ENCODE measurements at places on chromosomes 2 and 18. TPM values are rescaled to one million over a fixed set of nuclear protein-coding genes. Genes with fewer than 3 reads are reported as not detected.

KIAA2012 gene
- not detected for polyA plus RNA-seq

TMEM163 gene
- polyA plus RNA-seq, result 6.3 TPM

CTAGE1 gene
- not detected for polyA plus RNA-seq

NEB gene
- 3.2 TPM for polyA plus RNA-seq

WDCP gene
- polyA plus RNA-seq, result 2.9 TPM

FAM237A gene
- not detected for polyA plus RNA-seq

LIMS3 gene
- polyA plus RNA-seq, result 0.90 TPM

ECEL1 gene
- 0.30 TPM for polyA plus RNA-seq

SERPINB7 gene
- not detected for polyA plus RNA-seq

INHBB gene
- polyA plus RNA-seq, result 0.26 TPM

ACTR1B gene
- 90.2 TPM for polyA plus RNA-seq

- DNase-seq, result no peak
Measured at GRCh38 chr2:202950592-202950991, 38.5 kb downstream of the CARF start.

DNA sequence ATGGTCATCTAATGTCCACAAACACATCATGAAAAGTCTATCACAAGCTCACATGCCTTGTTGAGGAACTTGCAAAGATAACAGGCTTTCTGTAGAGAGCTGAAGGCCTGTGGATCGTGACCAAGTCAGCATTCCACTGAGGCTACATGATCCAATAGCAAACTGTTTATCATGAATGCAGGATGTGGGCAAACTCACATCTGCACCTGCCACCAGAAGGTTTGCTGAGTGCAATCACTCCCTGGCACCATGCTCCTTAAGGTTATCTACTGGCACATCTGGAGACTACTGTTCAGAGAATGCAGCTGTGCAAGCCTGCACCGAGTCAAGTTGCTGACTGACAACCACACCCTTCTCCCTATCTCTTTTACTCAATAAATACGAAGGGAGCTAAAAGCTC lies 67.3 kb upstream of the ACAA2 start:
- no peak for DNase-seq

GRCh38 chr2:225011585-225011984 lies 30.7 kb downstream of the DOCK10 start:
- DNase-seq, result no peak

DNA sequence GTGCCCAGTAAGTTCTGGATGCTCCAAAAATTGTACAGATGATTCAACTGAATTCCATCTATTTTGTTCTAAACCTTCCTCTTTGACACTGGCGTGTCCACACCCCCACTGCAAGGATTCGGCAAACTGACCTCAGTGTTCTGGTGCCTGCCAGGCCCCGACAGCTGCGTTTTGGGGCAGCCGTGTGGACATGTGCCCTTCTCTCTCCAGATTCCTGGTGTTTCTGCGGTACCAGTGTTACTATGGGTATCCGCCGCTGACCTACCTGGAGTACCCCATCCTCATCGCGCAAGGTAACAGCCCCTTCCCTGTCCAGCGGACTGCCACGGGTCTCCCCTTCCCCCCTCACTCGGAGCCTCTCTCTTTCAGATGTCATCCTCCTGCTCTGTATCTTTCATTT lies 5.0 kb downstream of the SLC66A3 start:
- peak; percentile 67 for DNase-seq

- no peak for DNase-seq
Measured at GRCh38 chr18:24208270-24209035, 69.6 kb downstream of the CABYR start.

DNA sequence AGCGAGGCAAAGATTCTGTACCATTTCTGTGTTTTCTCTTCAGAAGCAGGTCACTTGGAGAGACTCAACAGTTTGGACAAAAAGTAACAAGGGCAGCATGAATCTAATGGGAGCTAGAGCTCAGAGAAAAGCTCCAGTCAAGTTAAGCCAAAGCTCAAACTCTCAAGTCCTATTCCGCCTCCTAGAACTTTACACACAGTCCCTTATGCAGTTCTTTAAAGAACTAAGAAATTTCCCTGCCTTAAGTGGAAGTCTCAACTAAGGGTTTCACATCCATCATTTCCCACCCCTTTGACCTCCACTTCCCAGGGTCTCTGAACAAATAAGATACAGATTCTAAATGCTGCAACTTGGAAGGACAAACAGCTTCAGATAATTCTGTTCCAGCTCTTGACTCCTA lies 121.3 kb upstream of the RNU4ATAC start:
- DNase-seq, result no peak

DNA sequence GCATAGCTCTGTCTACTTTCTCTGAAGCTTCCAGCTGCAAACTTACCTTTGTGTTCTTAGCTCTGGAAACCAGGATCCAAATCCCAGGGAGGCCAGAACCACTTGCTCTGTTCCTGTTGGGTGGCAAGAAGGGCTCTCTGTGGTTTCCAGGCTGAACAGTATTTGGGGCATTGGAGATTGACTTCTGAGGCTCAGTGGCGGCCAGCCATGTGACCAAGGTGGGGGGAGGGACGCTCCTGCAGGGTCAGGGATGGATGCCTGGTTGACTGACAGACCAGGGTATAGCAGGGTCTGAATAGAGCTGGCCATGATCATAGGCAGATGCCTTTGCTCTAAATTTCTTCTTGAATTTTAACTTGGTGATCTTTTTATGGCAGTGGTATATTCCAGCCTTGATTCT lies 15.1 kb downstream of the SLC4A5 start:
- DNase-seq, result no peak

DNA sequence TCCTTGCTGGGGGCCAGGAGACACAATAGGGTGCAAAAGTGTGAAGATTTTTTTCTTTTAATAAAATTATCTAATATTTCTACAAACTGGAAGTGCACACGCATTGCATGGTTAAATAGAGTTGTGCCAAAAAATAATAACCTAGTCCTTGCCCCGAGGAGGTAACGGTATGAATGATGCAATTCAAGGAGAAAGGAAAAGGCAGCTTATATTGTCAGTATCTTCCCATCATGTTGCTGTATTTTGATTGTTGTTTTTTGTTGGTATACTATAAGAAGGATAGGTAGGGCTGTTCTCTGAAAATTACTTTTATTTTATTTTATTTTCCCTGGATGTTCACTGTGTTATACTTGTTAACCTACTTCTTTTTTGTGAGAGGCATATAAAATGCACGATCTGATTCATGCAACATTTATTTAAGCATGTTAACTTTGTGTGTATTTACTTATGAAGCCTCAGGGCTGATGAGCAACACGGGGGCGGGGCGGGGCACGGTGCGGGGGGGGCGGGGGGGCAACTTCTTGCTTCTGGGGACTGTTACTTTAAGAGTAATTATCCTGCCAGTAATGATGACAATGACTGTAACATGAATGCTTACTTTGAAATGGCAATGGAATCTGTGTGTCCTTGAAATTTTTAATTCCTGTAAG lies 118.6 kb downstream of the AQP4 start:
- no peak for DNase-seq

- no peak for DNase-seq
Measured at GRCh38 chr2:241267249-241268067, 48.0 kb downstream of the HDLBP start.

- no peak for DNase-seq
Measured at GRCh38 chr2:191264647-191265081, 19.5 kb downstream of the MYO1B start.

DNA sequence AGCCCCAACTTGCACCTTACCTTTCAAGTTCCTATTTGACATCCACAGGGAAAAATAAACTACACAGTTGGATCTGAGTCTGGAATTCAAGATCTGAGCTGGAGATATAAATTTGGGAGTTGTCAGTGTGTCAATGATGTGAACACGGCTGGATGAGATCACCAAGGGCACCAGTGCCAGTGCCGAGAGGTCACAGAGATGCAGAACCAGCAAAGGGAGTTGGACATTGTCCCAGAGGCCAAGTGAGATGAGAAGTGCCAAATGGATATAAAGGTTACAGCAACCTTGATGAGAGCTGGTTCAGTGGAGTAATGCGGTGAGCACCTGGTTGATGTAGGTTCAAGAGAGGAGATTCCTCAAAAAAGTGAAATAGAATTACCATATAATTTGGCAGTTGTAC lies 24.8 kb downstream of the LRRFIP1 start:
- no peak for DNase-seq

GRCh38 chr2:202201220-202202160 lies 36.9 kb downstream of the SUMO1 start:
- DNase-seq, result no peak

- DNase-seq, result no peak
Measured at GRCh38 chr2:175154661-175155082, 13.3 kb downstream of the ATF2 start.

- DNase-seq, result no peak
Measured at GRCh38 chr2:168584911-168585310, 128.8 kb downstream of the CERS6 start.

DNA sequence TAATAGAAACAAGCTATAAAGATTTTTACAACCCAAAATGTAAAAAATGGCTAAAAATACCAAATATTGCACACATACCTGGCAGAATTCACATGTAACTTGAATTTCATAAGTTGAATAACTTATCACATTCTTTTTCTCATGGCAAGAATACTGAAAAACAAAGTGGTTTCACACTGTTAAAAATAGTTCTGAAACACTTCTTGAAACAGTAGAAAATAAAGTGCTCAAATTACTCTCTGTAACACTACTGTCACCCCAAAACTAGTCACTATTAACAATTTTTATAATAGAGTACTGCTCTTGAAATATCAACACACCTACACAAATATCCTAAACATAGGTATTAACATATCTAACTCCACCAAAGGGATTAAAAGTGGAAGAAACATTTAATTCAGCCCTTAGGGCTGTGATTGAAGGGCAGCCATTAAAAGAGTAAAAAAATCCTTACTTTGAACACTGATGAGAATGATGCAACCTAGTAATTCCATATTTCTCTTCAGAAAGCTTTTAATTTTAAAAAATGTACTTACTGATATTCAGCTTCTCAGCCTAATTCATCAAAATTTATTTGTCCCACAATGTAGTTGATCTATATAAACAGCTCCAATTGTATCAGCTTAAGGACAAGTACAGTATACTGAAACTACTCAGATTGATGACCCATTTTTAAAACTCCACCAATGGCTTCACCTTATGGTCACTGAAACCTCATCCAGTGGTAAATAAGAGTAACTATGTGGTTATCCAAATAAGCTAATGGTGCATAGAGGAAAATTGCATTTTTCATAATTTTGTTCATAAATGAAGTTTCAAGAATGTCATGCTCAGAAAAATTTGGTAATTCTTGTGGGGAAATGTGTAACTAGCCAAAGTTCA lies 31.4 kb downstream of the ATF2 start:
- no peak for DNase-seq

DNA sequence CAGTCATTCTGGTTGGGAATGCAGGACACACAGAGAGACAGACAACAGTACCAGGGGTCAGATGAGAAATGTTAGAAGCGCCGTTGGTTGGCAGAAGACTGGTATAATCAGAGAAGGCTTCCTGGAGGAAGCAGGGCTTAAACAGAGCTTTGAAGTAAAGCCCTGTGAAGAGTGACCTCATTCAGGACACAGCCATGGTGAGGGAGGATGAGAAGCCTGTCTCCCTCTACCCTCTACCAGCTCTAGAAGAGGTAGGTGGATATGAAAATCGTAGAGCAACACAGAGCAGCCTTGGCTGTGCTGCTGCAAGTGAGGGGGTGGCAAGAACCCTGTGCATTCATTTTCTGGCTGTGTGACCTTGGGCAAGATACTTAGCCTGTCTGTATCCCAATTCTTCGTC lies 14.2 kb downstream of the TET3 start:
- no peak for DNase-seq

- DNase-seq, result no peak
Measured at GRCh38 chr18:22193466-22193865, 24.1 kb downstream of the GATA6 start.

GRCh38 chr18:74453642-74454198 lies 3.4 kb downstream of the DIPK1C start:
- no peak for DNase-seq
